Colonic mucosa (tissue), 4 donors: ENCODE measurements at places on chromosomes 3 and 15. TPM values are rescaled to one million over a fixed set of nuclear protein-coding genes. Genes with fewer than 3 reads are reported as not detected.

- DNase-seq = no peak
These were observed 485.4 kb downstream of the CNTN3 start for GRCh38 chr3:74129056-74129455.

DNA sequence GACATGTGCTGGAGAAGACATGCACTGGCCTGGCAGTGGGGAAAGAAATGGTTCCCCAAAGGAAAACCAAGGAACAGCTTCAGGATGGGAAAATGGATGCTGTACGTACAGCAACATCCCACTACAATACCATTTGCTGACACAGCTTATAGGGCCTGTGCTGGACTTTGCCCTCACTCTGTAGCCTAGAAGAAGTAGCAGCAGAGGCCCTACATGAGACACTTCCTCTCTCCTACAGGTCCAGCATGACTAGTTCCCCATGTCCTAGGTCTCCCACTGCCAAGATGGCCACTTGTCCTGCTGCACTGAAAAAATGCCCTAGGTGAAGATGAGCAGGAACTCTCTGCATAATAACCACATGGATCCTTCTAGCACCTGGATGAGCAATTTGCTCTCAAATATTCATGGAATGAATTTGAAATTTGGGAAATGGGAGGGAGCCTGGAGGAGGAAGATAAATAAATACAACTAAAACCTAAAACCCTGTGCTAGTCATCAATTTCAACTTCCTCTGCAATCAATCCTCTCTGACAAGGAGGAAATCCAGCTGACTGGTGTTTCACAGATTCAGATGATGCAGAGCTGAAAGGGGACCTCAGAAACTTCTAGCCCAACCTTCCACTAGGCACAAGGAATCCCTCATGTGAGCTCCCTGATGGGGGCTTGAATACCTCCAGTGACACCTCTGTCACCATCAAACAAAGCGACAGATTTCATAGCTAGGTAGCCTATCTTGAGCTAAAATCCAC lies 514.3 kb upstream of the PPP2R3A start:
- no peak for DNase-seq

- no peak for DNase-seq
These were observed 733.0 kb downstream of the ZPLD1 start for GRCh38 chr3:103167850-103168249.

- DNase-seq = no peak
These were observed 26.5 kb upstream of the P2RY12 start for GRCh38 chr3:151410891-151411559.

DNA sequence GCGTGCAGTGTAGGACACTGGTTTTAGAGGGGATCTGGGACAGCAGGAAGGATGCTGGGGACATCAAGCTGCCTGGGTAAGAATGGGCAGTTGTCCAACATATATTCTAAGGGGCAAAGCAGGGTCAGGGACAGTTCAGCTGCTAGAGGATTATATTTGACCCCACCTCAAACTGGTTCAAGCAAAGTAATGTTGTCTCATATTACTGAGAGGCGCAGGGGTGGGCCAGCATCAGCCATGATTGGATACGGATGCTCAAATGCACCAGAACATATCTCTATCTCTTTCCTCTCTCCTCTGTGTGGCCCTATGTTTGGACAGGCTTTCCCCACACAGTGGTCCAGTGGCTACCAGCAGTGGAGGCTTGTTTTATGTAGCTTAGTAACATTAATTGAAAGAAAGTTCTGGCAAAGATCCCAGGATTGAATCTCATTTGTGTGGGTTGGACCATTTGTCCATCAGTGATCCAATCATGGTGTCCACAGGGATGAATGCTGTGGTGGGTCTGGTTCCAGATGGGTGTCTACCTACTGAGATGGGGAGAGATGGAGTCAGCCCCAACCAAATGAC lies 49.8 kb upstream of the RGMA start:
- no peak for DNase-seq

DNA sequence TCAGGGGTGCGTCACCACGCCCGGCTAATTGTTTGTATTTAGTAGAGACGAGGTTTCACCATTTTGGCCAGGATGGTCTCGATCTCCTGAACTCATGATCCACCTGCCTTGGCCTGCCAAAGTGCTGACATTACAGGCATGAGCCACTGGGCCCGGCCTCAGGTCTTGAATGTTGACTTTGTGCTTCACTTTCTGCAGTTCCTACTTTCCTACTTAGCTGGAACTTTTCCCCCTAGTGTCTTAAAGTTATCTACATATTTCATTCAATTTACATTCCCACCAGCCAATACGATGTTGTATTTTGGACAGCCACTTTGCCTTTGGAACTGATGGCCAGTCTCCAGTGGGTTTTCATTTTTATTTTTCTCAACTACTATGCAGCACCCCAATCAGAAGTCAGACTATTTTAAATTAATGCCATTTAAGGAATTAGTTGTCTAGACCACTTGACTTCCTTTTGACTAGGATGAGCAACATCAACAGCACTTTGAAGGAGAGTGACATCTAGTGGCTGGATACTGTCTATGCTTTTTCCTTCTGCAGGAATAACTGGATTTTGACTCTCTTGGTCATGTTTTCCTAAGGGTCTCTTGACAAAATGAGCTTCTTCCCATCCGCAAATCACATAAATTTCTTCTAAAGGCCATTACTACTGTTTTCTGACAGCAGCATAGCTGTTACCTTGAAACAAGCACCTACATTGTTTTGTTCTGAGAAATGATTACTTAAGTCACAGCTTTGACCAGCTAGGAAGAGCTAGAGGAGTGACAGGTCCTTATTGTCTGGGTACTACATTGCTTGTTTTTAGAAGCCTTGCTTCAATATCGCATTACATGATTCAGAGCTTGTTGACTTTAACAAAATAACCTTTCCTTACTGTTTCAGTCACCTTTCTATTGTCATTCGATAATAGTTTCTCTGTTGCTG lies 140.2 kb downstream of the ITPR1 start:
- no peak for DNase-seq

- DNase-seq = no peak
These were observed 3.6 kb upstream of the ZNF148 start for GRCh38 chr3:125378762-125379161.

GRCh38 chr3:23329471-23330105 lies 126.5 kb downstream of the UBE2E2 start:
- DNase-seq = no peak

The GRK7 gene
- not detected for total RNA-seq
